ENCODE measurements at places on chromosomes 5 and 9. TPM values are rescaled to one million over a fixed set of nuclear protein-coding genes. Genes with fewer than 3 reads are reported as not detected.

The AMBP gene
- 5.3 TPM for total RNA-seq

The SAXO1 gene
- total RNA-seq = 0.35 TPM

The LMX1B gene
- 0.57 TPM for total RNA-seq

The PCDHGA8 gene
- 1.8 TPM for total RNA-seq

The FGF1 gene
- total RNA-seq = 2.1 TPM

The PTAR1 gene
- total RNA-seq = 61.4 TPM

The CCDC183 gene
- total RNA-seq = 0.88 TPM

The ASS1 gene
- total RNA-seq = 124 TPM

The SLC46A2 gene
- total RNA-seq = 0.66 TPM

The RELL2 gene
- total RNA-seq = 3.0 TPM

The S100Z gene
- total RNA-seq = 1.2 TPM

The CATSPER3 gene
- 1.4 TPM for total RNA-seq

The LRSAM1 gene
- 24.6 TPM for total RNA-seq

The ADAMTS16 gene
- total RNA-seq = 7.5 TPM

Data from kidney (tissue), 22 donors.